ENCODE measurements at places on chromosomes 2 and 18.

DNA sequence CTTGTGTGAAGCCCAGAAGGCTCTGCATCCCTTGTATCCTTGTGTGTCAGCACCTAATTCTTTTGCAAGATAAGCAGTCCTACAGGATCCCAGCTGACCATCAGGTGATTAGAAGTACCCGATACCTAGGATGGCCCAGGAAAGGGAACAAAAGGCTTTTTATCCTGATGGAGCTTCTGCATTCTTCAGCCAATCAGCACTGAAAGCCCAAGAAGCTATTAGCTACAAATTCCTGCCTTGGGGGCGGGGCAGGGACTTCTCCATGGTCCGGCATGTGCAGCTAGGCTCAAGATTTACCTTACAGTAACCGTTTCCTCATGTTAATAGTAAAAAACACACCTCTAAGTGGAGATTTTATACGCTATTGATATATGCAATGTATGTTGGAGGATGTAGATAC, 264.6 kb upstream of the THUMPD2 start:
- no peak for DNase-seq

DNA sequence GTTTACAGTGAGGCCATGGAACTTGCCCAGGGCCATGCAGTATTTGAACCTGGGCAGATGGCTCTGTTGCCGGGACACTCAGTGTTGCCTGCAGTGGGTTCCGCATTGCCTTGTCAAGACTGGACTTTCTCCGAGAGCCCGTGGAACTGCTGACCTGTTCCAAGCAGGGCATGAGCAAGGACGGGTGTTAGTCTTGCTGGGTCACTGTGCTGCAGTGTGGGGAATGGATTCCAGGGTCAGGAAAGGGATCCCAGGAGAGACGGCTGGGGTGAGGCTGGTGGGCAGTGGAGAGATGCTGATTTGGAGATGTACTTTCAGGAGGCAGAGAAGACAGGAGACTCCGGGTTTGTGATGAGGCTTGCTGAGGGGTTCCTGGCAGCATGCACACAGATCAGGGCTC, 348.7 kb upstream of the HS6ST1 start:
- DNase-seq = no peak

DNA sequence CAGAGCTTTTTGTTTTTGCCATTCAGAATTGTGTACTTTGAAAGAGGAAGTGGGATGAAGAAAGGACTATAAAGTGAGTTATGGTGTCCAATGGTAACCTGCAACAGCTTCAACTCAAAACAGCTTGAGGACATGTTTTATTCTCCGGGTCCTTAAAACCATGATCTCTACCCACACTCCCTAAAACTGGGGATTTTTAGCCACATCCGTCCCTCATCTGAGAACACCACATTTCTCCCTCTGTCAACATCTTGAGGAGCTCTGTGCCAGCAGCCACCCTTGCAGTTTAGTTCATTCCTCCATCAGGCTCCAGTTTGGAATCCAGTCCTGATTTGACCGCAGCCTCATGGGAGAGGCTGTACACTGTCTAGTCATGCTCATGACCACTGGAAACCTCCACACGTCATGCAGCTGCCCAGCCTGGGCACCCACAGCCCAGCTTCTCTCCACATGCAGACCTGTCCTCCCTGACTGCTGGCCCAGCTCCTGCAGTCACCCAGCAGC, 62.6 kb downstream of the C18orf63 start:
- peak; percentile 34 for DNase-seq

- DNase-seq = no peak
Measured at GRCh38 chr2:221896505-221897151, 324.5 kb upstream of the EPHA4 start.

GRCh38 chr2:7108792-7109532, 191.8 kb downstream of the RNF144A start:
- no peak for DNase-seq

DNA sequence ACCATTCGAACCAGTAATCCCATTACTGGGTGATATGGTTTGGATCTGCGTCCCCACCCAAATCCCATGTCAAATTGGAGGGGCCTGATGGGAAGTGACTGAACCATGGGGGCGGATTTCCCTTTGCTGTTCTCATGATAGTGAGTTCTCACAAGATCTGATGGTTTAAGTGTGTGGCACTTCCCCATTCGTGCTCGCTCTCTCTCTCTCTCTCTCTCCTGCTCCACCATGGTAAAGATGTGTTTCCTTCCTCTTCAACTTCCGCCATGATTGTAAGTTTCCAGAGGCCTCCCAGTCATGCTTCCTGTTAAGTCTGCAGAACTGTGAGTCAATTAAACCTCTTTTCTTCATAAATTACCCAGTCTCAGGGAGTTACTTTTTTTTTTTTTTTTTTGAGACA, 62.6 kb downstream of the NBAS start:
- DNase-seq = no peak

Data from activated CD8-positive, alpha-beta T cell treated with anti-CD3 and anti-CD28 coated beads for 36 hours (primary cell).